Cortex of kidney (tissue), 1 donor: ENCODE measurements at places on chromosomes 1 and 21.

- no peak for DNase-seq
Observed at GRCh38 chr1:74681449-74681848, 7.9 kb upstream of the ERICH3 start.

- no peak for DNase-seq
Observed at GRCh38 chr1:33468531-33468930, 3.9 kb upstream of the ZSCAN20 start.

GRCh38 chr1:203555076-203555475, 61.1 kb downstream of the OPTC start:
- no peak for DNase-seq

GRCh38 chr1:60692031-60692430, 390.3 kb upstream of the NFIA start:
- no peak for DNase-seq

GRCh38 chr21:17783481-17784179, 35.5 kb downstream of the C21orf91 start:
- no peak for DNase-seq

- DNase-seq: no peak
Observed at GRCh38 chr1:69932760-69933159, 272.6 kb downstream of the LRRC40 start.

DNA sequence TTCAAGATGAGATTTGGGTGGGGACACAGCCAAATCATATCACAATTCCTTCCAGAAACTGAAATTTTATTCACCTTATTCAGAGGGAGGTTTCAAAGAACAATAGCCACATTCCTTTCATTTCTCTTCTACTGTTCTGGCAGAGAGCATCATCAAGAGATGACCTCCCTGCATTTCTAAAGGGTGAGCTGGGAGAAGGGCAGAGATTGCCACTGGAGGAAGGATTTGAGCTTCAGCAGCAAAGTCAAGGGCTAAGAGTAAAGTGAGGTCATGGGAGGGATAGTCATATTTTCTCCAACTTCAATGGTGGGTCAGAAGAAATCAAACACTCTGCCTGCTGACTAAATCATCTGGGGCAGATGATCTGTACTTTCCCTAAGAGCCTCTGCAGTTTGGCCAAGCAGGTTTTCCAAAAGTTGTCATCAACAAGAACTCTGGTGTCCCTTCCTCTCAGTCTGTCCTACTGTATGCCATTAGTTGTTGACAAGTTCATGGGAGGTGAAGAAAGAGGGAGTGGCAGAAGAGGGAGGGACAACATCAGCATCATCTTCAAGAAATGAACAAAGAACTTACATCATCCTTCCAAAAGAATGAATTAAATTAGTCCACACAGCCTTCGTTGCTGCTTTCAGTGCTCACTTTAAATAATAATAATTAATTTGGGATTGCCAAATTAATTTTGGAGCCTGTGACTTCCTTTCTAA, 298.3 kb downstream of the ASTN1 start:
- no peak for DNase-seq

- no peak for DNase-seq
Observed at GRCh38 chr1:244836135-244836521, 670 bp downstream of the COX20 start.

DNA sequence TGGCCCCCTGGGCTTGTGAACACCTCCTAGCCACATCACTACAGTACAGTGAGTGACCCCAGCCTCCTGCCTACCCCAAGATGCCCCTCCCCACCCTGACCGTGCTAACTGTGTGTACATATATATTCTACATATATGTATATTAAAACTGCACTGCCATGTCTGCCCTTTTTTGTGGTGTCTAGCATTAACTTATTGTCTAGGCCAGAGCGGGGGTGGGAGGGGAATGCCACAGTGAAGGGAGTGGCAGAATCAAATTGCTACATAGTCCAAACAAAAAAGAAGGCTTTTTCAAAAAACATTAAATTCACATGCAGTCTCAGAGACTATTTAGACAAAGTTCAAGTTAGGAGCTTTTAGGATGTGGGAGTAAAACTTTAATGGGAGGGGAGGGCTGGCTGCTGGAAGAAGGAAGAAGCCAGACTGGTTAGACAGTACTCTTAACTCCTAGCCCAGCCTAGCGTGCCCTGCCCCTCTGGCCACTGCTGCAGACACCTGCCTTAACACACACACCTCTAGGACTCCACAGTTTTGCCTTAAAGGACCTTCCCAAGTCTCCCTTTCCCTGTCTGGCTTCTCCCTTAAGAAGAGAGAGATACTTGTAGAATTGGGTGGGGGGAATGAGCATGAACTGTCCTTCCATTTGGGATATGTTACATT, 9.4 kb downstream of the PEA15 start:
- DNase-seq: no peak

GRCh38 chr1:104136621-104137020, 386.9 kb downstream of the AMY1C start:
- no peak for DNase-seq

DNA sequence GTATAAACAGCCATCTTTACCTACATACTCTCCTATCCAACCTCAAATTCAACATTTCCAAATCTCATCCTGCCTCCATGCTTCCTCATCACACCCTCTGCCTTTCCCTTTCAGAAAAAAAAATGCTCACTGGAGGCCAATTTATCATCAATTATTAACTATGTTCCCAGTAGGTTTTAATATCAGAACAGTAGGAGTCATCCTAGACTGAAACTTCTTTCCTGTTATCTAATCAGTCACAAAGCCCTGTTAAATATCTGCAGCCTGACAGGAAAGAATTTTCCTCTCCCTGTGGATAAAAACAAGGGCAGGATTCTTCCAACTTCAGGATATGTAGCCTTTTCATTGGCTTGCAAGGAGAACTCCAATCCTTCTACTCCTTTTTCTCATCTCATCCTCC, 28.4 kb downstream of the EGLN1 start:
- no peak for DNase-seq

DNA sequence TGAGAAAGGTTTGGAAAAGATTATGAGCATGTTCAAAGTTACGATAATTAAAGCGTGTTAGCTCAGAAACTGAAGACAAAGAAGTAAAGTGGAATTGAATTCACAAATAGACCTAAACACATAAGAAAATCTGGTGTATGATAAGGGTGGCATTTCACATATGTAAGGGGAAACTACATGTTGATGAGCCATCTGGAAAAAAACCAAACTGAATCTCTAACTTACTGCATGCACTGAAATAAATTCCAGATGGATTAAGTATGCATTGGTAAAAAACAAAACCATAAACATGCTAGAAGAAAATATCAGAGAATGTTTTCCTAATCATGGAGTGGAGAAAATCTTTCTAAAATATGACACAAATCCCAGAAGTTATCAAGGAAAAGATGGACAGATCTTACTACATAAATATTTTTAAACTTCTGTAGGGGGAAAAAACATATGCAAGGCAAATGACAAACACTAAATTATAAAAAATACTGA, 34.0 kb upstream of the CTPS1 start:
- no peak for DNase-seq

- DNase-seq: no peak
Observed at GRCh38 chr1:41943717-41944116, 25.0 kb upstream of the HIVEP3 start.

- no peak for DNase-seq
Observed at GRCh38 chr1:41610361-41610760, 125.9 kb upstream of the EDN2 start.

DNA sequence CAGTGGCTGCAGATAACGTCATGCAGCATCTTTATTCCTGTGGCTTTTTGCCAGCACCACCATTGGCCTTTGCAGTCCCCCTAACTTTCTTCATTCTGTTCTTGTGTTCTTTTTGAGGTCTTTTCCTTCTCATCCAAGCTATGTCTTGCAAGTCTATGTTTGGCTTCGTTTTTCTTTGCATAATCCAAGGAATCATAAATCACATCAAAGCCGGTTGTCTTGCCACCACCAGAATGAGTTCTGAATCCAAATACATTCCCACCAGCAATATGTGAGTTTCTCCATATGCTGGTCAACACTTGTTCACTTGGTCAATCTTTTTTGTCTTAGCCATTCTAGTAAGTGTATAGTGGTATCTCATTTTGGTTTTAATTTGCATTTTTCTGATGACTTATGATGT, 70.6 kb upstream of the AK4 start:
- no peak for DNase-seq

DNA sequence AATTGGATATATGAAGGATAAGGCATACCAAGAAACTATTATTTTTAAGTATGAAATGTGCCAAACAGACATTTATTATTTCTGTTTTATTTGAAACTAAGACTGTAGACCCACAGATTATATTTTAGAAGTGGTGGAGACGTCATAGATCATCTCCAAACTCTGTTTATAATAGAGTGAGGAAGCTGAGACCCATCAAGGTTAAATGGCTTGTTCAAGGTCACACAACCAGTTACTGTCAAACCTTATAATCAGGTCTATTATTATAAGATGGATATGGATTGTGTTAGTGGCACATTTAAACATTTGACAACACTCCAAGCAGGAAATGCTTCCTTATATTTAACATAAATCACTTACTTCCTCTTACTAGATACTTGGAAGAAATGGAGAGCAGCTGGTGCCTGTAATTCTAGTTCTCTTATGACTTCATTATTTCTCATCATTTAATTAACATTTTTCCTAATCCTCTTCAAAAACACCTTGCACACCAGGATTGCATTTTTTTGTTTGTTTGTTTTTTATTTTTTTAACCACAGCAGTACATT, 117.0 kb downstream of the NEK7 start:
- no peak for DNase-seq

- no peak for DNase-seq
Observed at GRCh38 chr1:57324388-57324787, 99.5 kb downstream of the DAB1 start.

DNA sequence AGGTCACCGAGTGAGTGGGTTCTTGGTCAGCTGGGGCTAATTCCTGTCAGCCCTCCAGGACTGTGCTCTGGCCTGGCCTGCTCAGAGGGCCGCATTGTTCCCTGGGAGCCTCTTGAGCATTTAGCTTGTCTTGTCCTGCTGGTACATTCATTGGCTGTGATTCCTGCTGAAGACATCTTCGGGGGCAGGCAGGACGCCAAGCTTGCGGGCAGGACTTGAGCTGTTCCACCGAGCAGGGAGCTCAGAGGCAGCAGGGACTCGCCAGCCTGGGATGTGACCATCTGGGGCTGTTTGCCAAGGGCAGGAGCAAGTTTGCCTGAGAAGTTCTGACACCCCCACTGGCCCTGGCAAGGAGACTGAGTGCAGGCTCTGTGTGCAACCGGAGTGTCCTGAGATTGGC, 7.0 kb upstream of the SLC26A9 start:
- DNase-seq: no peak

- DNase-seq: no peak
Observed at GRCh38 chr1:102174259-102174863, 177.6 kb upstream of the OLFM3 start.

DNA sequence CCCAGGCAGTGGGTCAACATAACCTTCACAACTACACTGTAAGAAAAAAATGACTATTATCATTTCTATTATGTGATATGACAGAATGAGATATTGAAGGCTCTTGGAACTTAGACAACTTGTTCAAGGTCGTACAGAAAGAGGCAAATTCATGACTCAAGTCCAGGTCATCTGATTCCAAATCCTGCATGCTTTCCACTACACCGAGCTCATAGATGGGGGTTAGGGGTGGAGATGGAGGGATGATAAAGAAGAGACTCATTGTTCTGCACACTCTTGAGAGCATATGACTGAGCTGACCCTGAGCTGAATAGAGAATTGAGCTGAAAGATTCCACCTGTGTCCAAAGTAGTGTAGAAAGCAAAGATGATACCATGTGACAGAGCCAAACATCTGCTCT, 2.8 kb downstream of the FCRL6 start:
- no peak for DNase-seq

DNA sequence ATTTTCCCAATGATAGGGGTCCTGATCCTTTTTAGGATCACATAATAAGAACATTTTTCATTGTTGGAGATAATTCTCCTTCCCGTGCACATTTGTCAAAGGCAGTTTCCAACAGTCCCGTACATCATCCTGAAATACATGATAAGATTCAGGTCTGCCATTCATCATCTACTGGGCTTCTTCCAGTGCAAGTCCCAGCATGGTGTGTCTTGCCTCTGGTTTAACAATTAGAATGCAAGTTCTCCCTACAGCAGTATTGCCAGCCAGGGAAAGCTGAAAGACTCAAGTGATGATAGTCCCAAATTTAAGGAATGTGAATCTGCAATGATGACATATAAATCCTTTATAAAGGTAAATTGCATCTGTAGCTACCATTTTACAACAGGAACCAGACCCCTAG, 146.2 kb downstream of the DAB1 start:
- no peak for DNase-seq

DNA sequence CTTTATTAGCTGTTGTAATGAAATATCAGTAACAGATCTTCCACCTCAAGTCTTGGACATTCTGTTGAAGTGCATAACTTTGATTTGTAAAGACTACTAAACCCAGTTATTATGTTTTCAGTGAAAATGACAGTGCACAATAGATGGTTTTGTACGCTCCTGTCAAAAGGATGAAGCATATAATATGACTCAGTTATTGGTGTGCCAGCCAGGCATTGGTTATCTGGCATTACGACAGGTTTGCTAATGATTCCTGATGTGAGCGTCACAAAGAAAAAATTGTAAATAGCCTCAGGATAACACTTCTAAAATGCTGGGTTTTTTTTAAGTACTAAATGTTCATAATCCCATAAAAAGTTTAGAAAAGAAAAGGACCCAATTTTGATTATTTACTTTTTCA, 147.9 kb downstream of the MAGI3 start:
- no peak for DNase-seq

- no peak for DNase-seq
Observed at GRCh38 chr1:30727824-30728223, 4.4 kb upstream of the MATN1 start.

GRCh38 chr1:231046730-231047395, 6.8 kb upstream of the FAM89A start:
- no peak for DNase-seq

- no peak for DNase-seq
Observed at GRCh38 chr1:226108935-226109828, 46.7 kb downstream of the H3-3A start.

GRCh38 chr1:195763146-195763906, 844.9 kb downstream of the KCNT2 start:
- no peak for DNase-seq

DNA sequence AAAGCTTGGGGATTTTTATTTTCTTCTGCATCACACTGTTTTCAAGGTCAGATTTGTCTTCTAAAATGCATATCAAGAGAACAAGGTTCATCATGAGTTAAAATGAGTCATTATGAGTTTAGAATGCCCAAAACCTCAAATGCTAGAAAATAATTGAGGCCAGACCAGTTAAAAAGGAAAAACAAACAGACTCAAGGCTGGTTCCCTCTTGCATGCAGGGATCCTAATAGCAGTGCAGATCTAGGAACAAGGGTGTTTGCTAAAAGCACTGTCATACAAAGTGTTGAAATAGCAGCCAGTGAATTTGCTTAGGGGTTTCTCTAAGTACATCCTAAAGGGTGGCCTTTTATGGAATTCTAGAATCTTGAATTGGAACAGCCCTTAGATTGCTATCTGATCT, 15.3 kb downstream of the BEND5 start:
- DNase-seq: no peak

- no peak for DNase-seq
Observed at GRCh38 chr1:1873186-1873585, 17.7 kb downstream of the GNB1 start.
